ENCODE measurements at places on chromosomes 3 and 15.

DNA sequence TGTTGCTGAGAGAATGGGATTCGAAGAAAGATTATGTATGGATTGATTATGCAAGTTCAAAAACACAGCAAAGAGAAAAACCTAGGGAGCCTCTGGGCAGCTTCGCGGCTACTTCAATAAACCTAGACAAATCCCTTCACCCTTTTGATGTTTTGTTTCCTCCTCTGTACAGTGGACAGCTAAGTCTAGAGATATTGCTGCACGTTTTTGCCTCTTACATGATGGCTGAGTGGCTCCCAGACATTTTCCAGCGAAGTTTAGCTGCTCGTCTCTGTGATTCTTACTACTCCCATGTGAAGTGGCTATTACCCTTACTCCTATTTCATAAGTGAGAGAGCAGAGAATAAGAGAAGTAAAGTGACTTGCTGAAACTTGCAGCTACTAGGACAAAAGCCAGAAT lies 695.0 kb upstream of the GRM7 start:
- DNase-seq, result no peak

- no peak for DNase-seq
These were observed 6.9 kb upstream of the FOXB1 start for GRCh38 chr15:59997070-59997701.

DNA sequence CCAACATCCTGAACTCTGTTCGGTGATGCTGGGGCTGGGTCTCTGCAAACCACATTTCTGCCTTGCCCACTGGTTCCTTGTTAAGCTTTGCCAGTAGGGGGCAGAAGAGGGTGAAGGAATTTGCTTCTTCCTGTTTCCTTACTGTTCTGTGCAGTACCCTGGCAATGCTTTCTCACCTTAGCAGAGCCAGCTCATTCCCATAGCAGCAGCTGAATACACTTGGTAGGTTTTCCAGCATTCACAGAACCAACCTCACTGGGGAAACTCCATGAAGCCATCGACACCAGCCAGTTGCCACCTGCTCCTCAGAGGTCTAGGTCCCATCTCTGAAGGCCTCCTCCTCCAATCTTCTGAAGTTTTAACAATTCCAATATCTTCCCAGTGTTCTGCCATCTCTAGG lies 308.4 kb downstream of the PDCD6IP start:
- peak; percentile 19 for DNase-seq

DNA sequence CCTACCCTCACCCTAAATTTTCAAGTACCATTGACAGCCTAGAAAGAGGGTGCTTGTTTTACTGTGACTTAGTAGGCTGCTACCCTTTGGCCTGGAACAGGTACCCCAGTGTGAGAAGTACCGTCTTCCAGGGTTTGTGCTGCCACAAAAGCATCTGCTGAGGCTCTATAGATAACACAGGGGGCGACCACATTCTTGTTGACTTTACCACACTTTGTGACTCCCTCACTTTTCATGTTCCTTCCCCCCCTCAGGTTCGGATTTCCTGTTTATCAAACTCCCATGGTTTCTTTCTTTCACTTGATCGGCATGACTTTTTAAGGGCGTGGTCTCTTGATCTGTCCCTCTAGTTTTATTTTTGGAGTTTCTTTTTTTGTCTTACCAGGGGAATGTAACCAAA lies 23.5 kb downstream of the EXOG start:
- no peak for DNase-seq

DNA sequence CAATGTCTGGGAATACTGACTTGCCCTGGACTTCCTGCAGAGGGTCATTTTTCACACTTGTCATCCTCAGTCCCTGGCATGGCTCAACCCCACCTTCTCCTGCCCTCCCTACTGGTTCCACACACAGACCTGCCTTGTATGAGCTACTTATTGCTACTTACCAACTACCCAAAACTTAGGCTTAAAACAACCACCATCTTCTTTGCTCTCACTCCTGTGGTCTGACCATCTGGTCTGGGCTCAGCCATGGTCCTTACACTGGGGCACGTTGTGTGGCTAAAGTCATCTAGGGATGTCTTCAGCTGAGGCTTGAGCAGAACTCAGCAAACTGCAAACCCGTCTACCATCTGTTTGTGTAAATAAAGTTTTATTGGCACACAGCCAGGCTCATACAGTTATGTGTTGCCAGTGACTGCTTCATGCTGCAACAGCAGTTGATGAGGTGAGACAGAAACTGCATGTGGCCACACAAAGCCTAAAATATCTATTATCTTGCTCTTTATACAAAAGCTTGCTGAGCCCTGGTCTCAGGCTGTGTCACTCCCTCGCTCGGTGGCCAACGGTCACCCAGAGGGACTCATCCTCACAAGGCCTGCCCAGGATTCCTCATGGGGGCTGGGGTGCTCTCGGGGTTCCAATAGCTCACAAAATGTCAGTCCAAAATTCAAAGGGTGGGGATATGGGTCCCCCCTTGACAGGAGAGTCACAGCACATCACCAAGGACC lies 43.5 kb downstream of the KLF15 start:
- DNase-seq, result no peak

DNA sequence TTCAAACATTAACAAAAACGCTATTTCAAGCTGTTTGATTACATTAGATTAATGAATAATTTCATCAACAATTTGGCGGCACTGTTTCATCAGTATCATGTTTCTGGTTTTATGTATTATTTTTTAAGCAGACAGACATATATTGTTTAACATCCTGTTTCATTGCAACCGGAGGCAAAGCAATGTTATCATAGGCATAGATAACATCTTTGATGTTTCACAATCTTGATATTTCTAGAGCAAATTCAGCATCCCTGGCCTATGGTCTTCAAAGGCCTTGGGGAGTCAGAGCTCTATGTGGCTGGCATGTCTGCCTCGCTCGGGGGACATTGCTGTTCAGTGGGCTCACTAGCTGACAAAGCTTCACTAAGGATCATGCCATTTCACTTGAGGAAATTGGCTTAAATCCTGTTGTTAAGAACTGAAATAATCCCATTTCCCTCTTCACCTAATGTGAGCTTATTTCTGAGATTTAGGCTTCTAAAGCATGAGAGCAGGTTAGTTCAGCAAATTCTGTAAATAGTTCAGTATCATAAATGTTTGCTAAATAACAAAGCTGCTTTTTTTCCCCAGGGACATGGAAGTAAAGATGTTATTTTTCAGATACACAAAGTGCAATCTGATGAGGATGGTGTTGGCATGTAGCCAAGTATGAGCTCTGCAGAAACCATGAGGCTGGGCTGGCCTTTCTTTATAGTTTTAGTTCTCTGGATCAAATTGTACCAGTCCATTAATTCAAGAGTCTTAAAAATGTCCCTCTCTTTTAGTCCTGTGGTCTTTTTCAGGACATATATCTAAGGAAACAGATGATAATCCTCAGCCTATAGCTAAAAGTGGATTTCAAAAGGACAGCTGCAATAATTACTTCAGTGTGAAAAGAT lies 941.4 kb downstream of the PLOD2 start:
- peak; percentile 1 for DNase-seq

DNA sequence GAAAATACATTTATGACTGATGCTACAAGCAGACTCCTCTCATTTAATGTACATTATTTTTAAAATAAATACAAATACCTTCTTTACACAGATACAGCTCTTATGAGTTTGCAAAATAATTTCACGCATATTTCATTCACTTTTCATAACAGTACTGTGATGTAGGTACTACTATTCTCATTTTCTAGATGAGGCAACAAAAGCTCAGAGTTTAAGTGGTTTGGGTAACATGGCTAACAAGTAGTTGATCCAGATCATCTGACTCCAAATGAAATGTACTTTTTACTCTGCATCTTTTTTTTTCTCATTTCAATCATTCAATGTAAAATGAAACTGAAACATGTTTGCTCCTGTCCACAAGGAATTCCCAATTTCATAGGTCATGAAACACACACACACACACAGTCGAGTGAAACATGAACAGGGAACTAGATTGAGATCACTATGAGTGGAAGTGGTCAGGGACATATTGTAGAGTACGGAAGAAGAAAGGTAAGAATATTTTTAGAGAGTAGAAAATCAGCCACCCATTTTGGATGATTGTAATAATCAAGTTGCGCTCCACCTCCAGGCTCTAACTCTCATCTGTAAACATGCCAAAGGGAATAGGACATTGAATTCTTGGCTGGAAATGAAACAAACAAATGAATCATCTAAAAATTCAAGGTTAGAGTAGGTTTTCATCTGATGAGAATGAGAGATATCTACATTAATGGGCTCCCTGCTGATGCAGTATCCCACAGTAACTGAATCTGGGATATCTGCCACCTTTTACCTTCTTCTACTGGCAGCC lies 92.4 kb downstream of the CLDN1 start:
- DNase-seq, result no peak

DNA sequence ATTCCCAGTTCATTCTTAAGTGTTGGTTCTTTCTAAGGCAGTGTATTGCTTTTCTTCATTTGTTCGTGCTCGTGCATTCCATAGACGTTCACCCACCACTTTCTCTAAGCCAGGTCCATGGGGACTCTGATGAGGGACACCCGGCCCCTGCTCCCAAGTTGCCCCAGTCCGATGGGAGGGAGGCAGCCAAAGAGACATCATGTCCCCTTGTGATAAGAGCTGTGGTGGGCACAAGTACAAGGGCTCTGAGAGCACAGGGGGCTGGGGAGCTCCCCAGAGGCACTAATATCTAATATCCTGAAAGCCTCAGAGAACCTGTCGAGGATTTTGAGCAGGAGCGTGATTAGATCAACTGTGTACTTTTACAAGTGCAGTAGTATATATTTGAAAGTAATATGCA lies 6.3 kb downstream of the SPSB4 start:
- DNase-seq, result no peak

GRCh38 chr3:60365360-60365759 lies 885.9 kb downstream of the FHIT start:
- no peak for DNase-seq

GRCh38 chr15:71080166-71080565 lies 35.1 kb upstream of the THSD4 start:
- DNase-seq, result no peak

- no peak for DNase-seq
These were observed 19.8 kb downstream of the WHAMM start for GRCh38 chr15:82829234-82829633.

DNA sequence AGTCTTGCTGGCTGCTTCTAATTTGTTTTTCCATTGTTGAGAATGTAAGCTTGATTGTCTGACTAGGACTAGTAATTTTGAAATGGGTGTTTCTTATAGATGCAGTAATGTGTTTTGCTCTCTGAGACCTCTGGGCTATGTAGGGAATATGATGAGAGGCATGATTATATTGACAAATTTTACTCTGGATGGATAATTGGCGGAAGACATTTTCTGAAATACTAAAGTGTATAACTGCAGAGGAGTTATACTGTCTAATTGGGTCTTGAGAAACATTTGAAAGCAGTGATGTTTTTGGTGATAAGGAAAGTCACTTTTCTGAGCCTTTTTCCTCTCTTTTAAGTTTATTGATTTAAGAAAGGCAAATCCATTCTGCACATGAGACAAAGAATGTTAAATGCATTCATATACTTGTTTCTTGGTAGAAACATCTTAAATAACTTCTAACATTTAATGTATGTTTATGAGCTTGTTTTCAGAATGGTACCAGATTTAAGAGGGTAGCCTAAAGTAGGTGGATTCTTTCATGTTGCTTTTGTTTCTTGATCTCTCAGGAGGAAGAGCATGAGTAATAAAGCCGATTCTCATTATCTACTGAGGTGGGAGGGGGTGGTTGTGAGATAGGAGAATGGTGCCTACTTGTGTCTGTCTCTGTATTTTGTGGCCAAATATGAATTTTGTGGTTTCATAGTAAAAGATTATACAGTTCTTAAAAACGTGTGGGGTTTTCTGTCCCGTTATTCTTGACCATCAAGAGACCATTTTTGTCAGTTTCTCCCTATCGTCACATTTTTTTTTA lies 2.0 kb downstream of the ATP2C1 start:
- no peak for DNase-seq

DNA sequence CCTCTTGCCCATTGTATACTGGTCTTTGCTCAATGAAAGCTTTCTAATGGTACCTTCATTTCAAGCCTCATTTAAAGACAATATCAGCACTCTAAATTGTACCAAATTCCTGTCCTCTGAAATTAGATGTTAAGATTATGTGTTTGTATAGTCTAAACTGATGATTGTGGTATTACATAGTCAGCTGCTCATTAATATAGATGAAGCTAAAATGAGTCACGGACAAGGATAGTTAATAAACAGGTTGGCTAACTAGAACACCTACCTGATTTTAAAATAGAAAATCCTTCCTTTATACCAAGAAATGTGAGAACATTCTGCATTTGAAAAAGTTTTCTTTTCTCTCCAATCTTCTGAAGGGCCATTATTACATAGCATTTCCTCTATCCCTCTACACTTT lies 2.9 kb downstream of the PRKCI start:
- DNase-seq, result no peak

DNA sequence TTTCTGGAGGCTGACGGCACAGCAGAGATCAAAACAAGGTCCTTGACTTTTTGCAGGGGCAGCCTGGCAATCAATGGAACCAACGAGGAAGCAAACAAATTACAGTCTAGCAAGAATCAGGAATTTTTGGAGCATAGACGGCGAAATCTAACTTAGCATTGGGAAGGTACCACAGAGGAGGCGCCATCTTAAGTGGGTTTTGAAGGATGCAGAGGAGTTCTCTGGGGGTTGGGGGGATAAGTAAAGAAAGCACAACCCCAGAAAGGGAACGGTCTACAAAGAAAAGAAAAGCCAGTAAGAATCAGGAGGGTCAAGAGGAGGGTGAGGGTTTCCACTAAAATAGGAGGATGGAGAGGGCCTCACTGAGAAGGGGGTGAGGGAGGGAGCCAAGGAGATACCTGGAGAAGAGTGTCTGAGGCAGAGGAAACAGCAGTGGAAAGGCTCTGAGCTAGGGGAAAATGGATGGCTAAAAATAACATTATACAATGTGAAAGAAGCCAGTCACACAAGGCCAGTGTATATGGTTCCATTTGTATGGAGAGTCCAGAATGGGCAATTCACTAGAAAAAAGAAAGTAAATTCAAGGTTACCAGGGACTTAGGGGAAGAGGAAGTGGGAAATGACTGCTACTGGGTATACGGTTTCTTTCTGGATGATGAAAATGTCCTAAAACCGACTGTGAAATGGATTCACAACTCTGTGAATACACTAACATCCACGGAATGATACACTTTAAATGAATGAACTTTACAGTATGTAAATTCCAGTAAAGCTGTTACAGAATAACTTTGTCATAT lies 25.2 kb upstream of the IQSEC1 start:
- no peak for DNase-seq

- no peak for DNase-seq
These were observed 31.0 kb downstream of the ATP10A start for GRCh38 chr15:25832158-25832557.

DNA sequence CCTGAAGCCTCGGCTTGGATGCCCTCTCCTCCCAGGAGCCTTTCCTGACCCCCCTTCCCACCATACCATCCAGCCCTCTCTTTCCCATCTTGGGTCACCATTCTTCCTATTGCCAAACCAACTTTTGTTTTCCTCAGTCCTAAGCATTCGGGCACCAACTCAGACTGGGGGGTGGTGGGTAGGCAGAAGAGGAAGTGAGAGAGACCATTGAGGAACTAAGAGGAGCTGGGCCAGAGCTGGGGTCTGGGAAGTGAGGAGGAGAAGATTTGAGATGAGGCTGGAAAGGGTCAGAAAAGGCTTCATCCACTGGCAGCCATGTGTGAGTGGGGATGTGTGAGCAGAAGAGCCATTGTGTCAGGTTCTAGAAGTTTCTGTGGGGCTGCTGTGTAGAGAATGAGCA lies 37.7 kb downstream of the TKT start:
- no peak for DNase-seq

GRCh38 chr3:150309257-150309542 lies 98.9 kb upstream of the TSC22D2 start:
- no peak for DNase-seq

GRCh38 chr15:91228890-91229289 lies 128.8 kb downstream of the SV2B start:
- no peak for DNase-seq

Measured in HuH-7 (cell line).